ENCODE measurements at places on chromosomes 5 and 9.

DNA sequence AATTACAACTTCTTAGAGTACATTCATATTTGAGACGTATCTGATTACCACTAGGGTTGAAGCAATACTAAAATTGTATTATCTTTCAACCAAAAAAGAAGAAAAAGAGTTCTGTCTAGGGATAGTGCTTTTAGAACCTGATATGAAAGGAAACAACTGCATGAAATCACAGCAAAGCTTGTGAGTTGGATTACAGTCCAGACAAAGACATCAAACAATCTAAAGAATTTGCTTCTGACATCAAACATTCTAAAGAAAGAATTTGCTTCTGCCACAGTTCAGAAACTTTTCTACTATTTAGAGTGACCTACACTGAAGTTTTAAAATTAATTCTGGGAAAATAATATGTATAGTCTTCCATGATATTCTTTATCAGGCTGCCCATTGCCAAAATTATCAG, 1141.1 kb upstream of the ACO1 start:
- DNase-seq: no peak

- DNase-seq: no peak
Observed at GRCh38 chr5:9713959-9714586, 83.9 kb upstream of the TAS2R1 start.

DNA sequence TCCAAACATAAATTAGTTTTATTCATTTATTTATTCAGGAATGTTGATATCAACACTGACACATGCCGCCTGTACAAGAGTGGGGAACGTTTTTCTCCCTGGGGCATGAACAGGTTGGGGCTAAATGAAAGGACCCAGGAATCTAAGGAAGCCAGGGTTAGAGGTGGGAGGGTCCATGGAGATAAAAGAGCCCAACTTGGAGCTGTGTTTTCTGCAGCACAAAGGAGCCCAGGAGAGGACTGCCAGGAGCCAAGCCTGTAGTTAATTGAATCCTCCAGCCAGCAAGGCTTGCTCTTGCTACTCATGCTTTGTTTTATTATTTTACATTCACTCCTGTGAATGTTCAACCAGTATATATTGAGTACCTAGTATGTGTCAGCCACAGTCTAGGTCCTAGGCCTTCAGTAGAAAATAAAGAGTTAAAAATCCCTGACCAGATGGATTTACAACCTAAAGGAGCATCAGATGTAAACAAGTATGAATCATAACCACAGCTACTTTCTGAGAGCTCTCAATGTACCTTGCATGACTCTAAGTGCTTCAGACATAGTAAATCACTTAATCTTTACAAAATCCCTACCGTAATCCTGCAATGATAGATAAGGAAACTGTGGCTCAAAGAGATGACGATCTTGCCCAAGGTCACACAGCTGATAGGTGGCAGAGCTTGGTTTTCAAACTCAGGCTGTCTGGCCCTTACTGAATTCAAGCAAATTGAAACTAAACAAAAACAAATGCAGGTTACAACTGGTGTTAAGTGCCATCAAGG, 69.8 kb downstream of the ASTN2 start:
- no peak for DNase-seq

GRCh38 chr5:107104040-107104995, 566.4 kb downstream of the EFNA5 start:
- DNase-seq: no peak

DNA sequence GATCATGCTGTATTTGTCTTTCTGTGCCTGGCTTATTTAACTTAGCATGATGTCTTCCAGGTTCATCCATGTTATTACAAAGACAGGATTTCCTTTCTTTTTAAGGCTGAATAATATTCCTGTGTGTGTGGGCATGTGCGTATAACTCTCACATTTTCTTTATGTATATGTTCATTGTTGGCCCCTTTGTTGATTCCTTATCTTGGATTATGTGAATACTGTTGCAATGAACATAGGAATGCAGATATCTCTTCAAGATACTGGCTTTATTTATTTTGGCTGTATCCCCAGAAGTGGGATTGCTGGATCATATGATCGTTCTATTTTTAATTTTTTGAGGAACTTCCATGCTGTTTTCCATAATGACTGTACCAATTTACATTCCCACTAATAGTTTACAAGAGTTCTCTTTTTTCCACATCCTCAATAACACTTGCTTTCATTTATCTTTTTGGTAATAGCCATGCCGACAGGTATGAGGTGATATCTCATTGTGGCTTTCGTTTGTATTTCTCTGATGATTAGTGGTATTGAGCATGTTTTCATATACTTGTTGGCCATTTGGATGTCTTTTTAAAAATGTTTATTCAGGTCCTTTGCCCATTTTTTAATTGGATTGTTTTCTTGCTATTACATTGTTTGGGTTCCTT, 38.0 kb downstream of the CREBRF start:
- DNase-seq: no peak

GRCh38 chr5:178389026-178389729, 156.6 kb upstream of the PHYKPL start:
- DNase-seq: no peak

DNA sequence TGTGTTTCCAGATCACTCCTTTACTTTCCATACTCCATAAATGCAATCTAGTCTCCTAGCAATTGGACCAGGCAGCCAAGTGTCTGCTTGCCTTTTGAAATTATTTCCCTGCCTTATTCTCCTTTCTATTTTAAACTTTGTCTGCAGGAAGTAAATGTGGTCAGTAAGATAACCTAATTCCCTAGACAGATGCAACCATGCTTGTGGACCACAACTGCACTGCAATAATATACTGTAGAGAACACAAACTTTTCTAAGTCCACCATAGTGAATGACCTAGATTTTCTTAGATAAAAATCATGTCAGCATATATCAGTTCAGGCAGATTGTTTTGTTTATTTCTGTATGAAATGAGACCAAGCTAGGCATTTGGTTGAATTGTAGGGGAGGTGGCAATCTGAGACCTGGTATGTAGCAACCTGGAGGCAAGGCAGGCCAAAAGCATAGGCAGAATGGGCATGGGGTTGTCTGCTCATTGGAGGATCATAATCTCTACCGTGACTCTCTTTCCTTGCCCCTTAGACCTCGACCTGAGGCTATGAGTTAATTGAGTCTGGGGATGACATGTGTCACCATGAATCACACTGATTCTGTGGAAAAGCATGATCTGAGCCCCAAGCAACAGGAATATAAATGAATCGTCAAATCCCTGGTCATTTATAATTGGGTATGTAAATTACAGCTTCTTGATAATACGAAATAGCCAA, 20.7 kb downstream of the ACTL7B start:
- no peak for DNase-seq

DNA sequence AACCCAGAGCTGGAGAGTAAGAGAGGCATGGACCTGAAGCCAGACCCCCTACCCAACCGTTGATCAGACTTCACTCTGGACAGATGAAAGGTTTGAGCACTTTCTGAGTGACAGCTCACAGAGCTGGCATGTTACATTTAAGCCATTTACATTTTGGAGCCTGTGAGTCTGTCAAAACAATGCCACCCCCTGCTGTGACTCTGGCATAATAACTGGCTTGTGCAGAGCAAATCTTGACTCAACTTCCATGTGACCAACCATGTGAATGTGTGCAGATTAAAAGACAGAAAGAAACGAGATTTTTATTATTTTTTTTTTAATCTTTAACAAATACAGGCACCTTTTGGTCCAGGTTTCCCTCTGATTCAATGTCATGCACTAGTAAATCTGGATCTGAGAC, 48.5 kb downstream of the MFAP3 start:
- DNase-seq: no peak

GRCh38 chr9:3508078-3508431, 17.7 kb downstream of the RFX3 start:
- DNase-seq: no peak

DNA sequence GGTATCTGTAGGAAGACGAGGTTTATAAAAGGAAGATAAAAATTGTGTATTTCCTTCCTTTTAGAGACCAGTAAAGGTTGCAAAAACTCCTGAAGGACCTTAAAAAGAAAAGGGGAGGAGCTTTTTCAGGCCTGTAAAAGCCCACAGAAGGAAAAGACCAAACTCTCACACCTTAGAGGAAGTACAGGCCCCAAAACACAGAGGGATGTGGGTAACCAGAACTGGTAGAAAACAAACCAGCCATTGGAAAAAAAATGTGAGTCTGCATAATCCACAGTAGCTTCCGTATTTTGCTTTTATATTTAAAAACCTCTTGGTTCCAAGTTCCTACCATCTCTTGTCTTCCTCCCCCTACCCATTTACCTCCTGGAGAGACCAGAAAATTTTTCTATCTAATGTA, 8.5 kb downstream of the GIN1 start:
- DNase-seq: no peak

- DNase-seq: no peak
Observed at GRCh38 chr5:115542086-115542485, 2.5 kb downstream of the FEM1C start.

- DNase-seq: no peak
Observed at GRCh38 chr5:177427211-177427822, 841 bp downstream of the GRK6 start.

DNA sequence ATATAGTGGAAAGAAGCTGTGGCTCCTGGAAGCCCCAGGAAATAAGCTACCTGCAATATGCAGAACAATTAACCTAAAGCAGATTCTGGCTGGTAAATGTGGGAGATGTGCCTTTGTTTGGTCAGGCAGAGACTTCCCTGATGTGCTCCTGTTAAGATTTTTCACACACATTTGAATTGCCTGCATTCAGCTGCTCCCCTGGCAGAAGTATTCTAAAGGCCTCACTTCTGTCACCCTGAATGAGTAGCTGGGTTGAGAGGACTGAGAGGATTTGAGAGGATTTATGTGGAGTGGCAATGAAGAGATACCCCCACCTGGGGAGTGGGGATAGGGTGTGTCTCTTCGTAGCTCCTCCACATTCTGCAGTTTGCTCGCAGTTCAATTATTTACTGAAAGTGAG, 130.5 kb downstream of the ST8SIA4 start:
- no peak for DNase-seq

- DNase-seq: no peak
Observed at GRCh38 chr5:17218353-17219005, 1.0 kb downstream of the BASP1 start.

DNA sequence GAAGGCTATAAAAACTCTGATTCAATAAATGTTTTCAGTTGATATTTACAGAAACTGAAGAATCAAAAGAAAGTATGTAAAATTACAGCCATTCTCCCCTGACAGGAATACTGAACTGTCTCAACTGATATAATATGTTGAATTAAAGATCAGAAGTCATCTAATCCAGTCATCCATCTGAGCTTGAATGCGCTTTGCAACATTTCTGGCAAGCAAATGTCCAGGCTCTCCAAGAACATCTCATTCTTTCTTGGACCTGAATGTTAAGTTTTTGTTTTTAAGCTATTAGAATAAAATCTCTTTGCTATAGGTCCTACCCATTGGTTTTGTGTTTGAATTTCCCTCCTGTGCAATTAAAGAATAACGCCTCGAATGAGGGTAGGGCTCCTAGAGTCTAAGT, 120.5 kb downstream of the MPDZ start:
- no peak for DNase-seq
